ENCODE measurements at places on chromosomes 12 and 14. TPM values are rescaled to one million over a fixed set of nuclear protein-coding genes. Genes with fewer than 3 reads are reported as not detected.

The SLC38A2 gene
- 143 TPM for polyA plus RNA-seq

The CLIP1 gene
- polyA plus RNA-seq, result 72.8 TPM

The RNF212B gene
- polyA plus RNA-seq, result not detected

The ERO1A gene
- 45.7 TPM for polyA plus RNA-seq

The PROX2 gene
- polyA plus RNA-seq, result not detected

The TMCC3 gene
- 1.9 TPM for polyA plus RNA-seq

The KRT72 gene
- not detected for polyA plus RNA-seq
